ENCODE measurements at places on chromosomes 1 and 21.
A peak's percentile ranks its signal among the peaks of the same experiment; 100 is the strongest.

DNA sequence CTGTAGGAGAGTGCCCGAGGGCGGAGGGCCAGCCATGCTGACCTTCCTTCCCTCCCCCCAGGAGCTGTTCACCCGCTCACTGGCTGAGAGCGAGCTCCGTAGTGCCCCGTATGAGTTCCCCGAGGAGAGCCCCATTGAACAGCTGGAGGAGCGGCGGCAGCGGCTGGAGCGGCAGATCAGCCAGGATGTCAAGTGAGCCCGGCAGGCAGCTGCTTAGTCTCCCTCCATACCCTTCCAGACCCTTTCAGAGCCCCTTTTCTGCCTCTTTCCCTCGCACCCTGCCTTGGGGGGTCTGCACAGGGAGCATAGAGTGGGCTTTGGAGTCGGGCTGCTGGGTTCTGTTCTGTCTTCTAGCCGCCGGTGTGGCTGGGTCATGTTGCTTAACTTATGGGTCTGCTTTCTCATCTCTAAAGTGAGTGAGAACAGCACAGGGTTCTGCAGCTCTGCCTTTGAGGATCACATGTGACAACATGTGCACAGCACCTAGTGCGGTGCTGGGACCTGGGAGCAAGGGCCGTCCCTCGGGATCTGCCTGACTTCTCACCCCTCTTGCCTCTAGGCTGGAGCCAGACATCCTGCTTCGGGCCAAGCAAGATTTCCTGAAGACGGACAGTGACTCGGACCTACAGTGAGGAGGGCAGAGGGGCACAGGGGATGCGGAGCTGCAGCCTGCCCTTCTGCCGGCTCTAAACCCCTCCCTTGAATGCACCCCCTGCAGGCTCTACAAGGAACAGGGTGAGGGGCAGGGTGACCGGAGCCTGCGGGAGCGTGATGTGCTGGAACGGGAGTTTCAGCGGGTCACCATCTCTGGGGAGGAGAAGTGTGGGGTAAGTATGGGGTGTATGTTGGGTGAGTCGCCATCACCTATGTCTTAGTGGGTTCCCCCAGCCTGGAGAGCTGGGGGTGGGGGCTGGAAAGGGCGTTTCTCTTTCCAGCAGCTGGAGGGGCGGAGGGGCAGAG lies 6.2 kb downstream of the AMPD2 start:
- no peak for DNase-seq

GRCh38 chr1:1082239-1082775 lies 8.2 kb upstream of the RNF223 start:
- DNase-seq, result no peak

DNA sequence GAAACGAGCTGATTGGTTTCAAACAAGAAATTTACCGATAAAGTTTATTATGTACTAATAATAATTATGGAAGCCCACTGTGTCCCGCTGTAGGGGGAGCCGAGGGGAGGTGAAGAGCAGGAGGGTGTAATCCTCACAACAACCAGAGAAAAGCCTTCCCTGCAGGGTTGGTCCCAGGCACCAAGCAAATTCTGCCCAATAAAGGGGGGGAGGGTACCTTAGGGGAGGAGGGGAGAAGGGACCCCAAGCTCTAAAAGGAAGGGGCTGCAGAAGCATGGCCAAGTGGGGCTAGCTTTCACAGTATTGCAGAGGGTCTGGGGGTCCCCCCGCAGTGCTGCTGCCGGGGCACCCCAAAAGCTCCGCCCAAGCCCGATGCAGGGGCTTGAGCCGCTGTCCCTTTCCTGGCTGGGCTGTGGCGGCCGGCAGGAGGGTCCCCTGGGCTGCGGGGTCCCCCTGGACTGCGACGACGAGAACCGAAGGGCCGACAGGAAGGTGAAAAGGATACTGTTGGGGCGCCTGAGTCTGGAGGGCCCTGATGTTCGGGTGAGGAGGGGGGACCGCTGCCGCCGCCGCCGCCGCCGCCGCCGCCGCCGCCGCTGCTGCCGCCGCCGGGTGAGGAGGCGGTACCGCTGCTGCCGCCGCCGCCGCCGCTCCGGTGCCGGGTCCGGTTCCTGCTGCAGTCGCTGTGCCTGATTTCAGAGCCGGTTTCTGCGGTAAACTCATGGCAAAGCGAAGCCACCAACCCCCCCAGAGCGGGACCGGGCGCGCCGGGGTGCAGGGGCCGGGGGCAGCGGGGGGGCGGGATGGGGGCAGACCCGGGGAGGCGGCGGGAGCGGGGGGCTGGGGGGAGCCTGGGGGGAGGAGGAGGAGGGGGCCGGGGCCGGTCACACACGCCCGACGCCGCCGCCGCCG lies 771 bp downstream of the EIF4G3 start:
- DNase-seq, result peak; percentile 44

DNA sequence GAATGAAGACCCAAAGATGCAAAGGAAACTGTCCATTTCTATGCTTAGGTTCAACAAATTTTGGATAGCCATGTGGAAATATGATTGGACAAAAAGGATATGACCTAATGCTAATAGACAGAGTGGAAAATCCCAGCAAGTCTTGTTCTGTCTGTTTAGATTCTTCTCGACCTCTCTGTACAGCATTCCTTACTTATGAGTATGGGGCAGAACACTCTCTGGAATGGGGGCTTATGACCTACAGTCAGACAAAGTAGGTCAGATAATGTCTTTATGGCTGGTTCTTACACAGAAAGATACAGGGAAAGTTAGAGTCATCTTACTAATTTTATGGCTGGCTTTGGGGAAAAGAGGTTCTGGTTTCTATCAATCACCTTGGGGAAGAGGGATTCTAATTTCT lies 2.8 kb downstream of the GCSAML start:
- no peak for DNase-seq

- no peak for DNase-seq
These were observed 738.8 kb downstream of the PTPRU start for GRCh38 chr1:29975036-29975694.

Data from T-helper 2 cell (primary cell).